Left colon (tissue), 2 donors: ENCODE measurements at places on chromosomes 3 and 15.

GRCh38 chr3:189563853-189564563 lies 67.2 kb upstream of the TP63 start:
- no peak for DNase-seq

DNA sequence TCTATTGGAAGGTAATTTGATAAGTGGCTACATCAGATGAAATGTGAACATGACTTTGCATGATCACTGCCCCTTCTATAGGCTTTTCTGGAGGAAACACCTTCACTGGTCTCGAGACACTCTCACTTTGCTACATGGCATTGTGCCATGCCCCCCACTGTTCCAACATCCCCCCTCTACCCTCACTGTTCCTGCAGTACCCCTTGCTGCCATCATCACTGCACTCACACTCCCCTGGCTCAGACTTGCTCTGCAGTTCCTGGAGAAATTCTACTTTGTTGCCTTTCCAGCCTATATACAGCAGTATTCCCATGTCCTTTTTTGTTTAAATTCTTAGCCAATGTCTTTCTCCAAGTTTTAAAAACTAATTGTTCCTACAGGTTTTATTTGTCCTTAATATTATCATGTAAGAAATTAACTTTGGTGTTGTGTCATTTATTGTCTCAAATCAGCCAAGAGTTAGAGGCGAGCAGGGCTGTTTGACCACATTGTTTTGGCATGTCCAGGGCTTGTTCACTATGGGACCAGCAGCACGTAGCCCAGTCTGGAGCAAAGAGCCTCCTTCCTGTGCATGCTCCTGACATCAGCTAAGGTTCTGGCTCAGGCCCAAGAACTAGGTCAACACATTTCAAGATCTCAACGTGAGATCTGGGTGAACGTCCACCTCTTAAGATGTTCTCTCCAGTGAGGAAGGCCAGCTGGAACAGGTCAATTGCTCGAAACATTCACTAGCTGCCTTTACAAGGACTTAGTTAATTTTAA lies 246.4 kb downstream of the SLC9A9 start:
- no peak for DNase-seq

- no peak for DNase-seq
Measured at GRCh38 chr3:126025862-126026261, 56.9 kb downstream of the ROPN1B start.

DNA sequence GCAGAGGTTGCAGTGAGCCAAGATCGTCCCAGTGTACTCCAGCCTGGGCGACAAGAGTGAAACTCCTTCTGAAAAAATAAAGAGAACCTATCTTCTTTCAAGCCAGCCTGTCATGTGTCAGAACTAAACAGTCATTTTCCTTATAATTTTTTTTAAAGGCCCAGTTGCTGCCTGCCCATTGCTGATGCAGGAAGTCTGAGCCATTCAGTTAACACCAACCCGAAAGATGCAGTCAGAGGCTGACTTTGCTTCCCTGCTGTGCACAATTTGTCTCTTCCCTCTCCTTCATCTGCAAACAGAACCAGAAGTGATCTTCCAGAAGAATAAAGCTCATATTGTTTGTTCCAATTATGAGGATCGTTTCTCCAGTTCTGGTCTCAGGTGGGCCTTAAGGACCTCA lies 220.6 kb downstream of the SLCO3A1 start:
- no peak for DNase-seq

DNA sequence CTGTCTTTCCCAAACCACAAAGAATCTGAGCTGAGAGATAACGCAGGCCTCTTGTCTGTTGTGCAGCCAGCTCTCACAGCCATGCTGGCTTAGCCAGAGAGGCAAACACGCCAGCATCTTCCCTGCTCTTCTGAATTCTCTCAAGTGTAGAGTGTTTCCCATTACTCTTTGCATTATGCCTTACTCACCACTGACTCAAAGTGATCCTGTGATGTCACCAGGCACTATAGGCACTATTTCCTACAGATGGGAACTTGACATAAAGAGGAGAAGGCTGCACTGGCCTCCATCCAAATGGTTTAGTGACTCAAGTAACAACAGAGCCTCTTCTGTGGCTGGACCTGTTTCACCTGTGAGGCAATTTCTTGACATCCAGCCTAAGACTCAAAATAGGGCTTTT lies 44.4 kb downstream of the PDZRN3 start:
- no peak for DNase-seq
